Fibroblast of lung (primary cell): ENCODE measurements at places on chromosomes 5 and 9.

DNA sequence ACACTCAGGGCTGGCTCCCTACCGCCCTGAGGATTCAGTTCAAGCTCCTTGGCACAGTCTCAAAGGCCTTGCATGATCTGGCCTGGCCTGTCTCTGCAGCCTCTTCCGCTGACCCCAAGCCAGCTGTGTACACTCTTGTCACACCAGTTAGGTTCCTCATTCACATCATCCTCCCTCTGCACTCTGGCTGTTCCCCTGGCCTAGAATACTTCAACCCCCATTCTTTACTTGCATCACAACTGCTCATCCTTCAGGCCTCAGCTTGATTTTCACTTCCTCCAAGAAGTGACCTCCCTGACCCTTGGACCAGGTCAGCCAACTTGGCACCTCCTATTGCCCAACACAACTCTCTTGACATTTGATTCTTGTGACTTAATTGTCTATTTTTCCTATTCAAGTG lies 18.9 kb upstream of the PFDN1 start:
- DNase-seq: no peak

DNA sequence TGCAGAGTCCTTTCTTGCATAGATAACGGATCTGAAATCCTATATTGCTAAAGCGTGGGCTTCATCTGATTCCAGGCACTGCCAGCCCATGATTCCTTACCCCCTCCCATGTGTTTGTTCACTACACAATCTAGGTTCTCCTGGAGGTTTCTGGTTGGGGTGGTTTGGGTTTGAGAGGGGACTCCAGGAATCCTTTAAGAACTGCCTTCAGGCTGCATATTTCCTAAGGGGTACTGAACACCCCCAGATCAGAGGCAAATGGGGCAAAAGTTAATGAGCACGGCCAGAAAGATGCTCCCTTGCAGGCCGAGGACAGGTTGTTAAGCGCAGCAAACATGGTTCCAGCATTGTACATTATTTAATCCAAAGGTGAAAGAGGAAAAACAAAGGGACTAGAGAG lies 9.9 kb downstream of the NR2F1 start:
- DNase-seq: no peak

DNA sequence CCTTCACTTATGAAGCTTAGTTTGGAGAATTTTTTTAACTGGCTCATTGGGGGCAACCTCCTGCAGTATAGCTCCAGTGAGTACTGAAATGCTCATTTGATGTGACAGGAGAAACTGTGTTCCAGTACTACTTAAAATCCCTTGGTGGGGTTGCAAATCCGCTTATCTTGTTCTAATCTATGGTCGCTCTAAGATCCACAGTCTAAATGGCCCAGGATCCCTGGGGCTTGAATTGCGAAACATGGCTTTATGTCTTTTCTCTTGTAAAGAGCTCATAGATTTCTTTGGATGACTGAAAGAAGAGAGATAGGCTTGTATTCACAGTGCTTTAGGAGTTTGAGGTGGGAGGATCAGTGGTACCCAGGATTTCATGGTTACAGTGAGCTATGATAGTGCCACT lies 52.7 kb downstream of the ADAMTSL1 start:
- DNase-seq: no peak

DNA sequence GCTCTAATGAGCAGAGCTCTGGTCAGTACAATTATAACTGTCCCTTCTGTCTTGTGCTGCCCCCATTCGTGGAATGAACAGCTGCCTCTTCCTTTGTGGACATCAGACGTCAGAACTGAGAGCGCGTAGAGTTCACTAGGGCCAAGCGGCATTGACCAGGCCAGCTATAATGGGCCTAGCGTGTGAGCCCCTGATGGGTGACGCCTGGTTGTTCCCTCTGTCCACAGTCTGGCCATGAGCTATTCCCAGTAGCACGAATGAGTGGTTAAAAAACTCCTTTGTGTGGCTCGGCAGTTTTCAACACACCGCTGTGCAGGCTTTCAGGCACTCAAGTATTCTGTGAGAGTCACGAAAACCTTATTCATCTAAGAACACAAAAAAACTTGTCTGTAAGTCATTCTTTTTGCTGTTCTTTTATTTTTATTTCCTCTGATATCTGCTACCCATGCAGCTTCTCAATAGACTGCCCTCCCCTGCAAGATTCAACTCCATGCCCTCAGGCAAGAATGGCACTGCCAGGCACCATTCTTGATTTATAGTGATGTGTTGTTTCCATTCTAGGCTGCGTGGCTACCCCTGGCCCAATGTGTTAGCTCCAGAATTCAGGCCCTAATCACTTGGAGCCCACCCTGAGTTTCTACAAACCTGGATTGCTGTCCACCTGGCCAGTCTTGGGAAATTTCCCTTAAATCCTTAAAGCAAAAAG lies 52.5 kb downstream of the ANKDD1B start:
- no peak for DNase-seq

DNA sequence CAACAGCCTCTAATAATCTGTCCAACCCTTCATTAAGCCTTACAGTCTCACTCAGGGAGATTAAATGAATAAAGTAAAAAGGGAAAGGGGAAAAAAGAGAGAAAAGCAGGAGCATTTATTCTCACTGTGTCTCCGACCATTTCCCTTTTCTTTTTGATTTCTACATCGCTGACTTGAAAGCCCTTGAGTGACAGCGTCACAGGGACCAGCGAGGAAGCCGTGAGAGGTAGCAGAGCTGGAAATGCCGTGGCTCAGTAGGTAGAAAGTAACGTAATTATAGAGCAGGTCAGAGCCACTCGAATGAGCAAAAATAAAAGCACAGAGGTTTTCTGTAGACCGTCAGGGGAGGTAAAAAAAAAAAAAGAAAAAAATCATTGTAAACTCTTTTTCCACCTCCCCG lies 52.4 kb downstream of the ASS1 start:
- no peak for DNase-seq

- DNase-seq: peak; percentile 11
Observed at GRCh38 chr9:132141344-132141947, 20.4 kb upstream of the NTNG2 start.

GRCh38 chr5:33240558-33240957 lies 200.2 kb upstream of the TARS1 start:
- no peak for DNase-seq

DNA sequence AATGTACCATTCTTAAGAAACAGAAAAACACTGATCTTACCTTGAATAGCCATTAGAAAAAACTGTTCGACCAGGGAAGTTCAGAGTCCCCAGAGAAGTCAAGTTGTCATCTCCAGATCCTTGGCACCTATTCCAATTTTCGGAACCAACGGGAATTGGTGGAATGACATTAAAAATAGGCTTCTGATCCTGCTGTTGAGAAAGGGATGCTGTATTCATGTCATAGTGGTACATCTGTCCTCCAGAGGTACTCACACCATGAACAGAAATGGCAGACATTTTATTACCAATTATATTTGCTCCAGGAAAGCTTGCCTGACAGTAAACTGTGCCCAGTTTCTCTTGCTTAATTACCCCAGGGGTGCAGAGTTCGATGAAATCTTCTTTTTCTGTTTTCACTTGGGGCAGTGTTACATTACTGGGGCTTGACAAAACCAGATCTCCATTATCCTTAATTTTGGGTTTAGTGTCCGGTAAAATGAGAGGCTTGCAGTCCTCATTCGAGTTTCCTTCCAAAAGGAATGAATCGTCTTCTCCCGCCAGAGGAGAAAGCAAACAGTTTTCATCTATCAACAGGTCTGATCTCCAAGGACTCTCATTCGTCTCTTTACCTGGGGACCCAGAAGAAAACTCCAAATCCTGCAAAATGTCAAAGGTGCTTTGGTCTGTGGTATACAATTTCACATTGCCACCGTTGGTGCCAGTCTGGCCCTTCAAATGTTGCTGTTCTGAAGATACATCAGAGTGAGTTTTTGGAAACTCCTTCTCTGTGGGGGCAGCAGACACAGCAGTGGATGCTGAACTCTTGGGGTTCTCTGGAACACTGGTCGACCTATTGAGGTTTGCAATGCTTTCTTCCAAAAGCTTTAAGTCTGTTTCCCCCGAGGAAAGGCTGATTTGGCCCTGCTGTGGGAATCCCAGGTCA lies 3.6 kb downstream of the NR3C1 start:
- DNase-seq: peak; percentile 12

DNA sequence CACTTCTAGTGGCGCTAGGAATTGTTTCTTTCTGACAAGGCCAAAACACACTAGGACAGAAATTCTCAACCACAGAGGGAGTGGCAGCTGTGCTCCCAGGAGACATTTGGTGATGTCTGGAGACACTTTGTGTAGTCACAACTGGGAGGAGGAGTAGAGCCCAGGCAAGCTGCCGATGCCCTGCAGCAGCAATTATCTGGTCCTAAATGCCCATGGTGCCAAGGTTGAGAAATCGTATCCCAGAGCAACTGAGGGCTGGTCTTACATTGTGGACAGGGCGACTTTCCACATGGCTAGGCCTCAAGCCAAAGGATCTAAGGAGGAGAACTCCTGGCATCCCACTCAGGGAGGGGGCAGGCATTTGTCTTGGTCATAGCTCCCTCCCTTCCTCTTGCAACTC lies 259.9 kb downstream of the GADD45G start:
- no peak for DNase-seq

DNA sequence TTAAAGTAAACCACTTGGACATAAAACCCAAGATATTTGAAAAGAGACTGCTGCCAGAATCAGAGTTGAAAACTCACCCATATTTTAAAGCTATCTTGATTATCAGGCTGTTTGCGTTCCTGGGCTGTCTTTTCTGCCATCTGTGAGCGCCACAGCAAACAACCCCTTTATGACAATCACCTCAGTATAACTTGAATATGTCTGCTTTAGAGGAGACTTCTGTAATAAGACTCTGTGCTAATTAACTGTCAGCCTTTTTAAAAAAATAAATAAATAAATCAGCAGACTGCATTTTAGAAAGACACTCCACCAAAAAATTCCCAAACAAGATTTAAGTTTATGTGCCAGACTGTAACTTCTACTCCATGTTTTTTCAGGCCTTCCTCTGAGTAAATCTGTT lies 375.7 kb upstream of the CCNH start:
- no peak for DNase-seq
